Transverse colon (tissue), 4 donors: ENCODE measurements at places on chromosomes 1 and 21.
A peak's percentile ranks its signal among the peaks of the same experiment; 100 is the strongest.

GRCh38 chr1:61844006-61844405 lies 101.7 kb downstream of the PATJ start:
- DNase-seq: no peak

DNA sequence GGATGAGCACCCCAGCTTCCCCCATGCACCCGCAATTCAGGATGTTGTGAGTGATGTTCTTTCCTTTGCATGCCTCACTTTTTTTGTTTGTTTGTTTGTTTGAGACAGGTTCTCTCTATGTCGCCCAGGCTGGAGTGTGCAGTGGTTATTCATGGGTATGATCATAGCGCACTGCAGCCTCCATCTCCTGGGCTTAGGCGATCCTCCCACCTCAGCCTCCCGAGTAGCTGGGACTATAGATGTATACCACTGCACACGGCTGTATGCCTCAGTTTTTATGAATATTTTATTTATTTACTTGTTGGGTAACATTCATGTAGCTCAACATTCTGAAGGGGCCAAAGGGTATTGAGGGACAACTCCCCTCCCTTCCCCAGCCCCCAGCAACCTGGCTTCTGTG lies 54.8 kb downstream of the H3-3A start:
- no peak for DNase-seq

DNA sequence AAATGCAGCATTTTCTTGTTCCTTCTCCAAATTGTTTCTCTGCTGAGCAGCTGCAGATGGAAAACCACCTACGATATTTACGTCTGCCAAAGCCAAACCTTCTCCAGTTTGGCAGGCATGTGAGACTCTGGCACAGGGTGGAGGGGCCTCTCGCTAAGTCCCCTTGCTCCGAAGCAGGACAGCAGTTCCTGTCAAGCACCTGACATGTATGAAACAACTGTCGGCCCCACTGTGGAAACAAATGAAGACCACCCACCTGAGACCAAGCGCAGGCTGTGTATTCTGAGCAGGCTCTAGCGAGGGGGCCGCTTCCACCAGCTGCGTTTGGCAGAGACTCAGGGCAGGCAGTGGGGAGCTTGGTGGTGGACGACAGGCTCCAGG lies 74.7 kb downstream of the RIPK4 start:
- DNase-seq: no peak

GRCh38 chr1:33289858-33290154 lies 31.1 kb downstream of the A3GALT2 start:
- DNase-seq: no peak

DNA sequence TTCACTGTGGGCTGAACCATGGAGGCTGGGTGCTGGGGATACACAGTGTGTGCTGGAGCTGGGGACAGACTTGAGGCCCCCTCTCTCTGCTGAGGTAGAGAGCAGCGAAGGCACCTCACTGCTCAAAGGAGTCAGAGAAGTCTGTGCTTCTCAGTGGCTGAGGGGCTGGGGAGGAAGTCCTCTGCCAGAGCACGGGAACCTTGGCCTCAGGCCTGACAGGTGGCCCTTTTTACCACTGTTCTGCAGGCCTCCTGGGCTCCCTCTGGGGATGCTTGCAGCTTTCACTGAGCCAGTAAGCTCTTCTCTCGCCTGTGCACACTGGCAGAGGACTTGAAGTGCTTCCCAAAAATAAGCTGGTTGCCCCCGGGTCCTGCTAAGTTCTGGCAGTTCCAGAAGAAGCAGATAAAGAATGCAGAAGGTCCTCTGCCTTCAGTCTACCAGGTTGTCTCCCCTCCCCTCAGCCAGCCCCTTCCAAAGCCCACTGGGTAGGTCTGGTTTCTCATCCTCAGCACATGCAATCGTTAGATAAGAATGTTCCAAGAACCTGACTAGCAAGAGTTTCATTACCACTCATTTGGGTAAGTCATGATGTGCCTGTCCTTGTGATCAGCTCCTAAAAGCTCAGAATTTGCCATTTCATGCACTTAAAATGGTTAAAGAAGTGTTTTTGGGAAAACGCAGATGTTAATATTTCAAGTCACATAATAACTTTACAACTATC lies 53.9 kb downstream of the TENT5C start:
- DNase-seq: no peak

- DNase-seq: peak; percentile 62
Measured at GRCh38 chr1:224065455-224065854, 48.5 kb upstream of the FBXO28 start.
